ENCODE measurements at places on chromosomes 16 and 17.

GRCh38 chr17:33125552-33125950, 133.9 kb downstream of the SPACA3 start:
- no peak for DNase-seq

- DNase-seq, result no peak
Observed at GRCh38 chr16:54817940-54818574, 112.6 kb upstream of the IRX5 start.

DNA sequence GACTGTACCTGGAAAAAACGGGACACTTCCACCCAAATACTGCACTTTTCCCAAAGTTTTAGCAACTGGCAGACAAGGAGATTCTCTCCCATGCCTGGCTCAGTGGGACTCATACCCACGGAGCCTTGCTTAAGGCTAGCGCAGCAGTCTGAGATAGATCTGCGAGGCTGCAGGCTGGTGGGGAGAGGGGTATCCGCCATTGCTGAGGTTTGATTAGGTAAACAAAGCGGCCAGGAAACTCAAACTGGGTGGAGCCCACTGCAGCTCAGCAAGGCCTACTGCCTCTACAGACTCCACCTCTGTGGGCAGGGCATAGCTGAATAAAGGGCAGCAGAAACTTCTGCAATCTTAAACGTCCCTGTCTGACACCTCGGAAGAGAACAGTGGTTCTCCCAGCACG, 44.8 kb downstream of the UTP18 start:
- no peak for DNase-seq

DNA sequence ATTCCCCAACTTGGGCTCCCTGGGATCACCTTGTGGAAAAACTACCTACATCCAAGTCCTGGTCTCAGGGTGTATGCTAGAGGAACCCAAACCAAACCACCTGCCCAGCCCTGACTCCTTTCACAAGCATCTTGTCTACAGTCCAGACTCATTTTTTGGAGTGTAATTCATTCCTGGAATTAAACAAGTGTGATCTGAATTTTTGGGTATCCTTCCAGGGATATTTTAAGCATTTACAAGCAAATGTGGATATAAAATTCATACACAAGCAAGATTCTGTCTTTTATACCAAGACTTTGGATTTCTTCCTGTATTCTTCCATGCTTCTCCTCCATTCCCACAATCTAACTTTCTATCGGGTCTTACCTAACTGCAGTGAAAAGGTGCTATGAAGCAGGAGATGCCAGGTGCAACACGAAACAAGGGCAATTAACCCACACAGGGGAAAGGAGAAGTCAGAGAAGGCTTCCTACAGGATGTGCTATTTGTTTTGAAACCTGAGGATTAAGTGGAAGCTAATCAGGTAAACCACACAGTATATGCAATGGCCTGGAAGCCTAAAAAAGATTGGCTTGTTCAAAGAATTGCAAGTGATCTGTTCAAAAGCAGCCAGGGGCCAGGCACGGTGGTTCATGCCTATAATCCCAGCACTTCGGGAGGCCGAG, 417.2 kb upstream of the C16orf82 start:
- DNase-seq, result no peak

GRCh38 chr16:2586241-2586640, 48.4 kb downstream of the PDPK1 start:
- DNase-seq, result no peak

GRCh38 chr17:7856011-7856810, 1.1 kb downstream of the NAA38 start:
- DNase-seq, result peak; percentile 60

DNA sequence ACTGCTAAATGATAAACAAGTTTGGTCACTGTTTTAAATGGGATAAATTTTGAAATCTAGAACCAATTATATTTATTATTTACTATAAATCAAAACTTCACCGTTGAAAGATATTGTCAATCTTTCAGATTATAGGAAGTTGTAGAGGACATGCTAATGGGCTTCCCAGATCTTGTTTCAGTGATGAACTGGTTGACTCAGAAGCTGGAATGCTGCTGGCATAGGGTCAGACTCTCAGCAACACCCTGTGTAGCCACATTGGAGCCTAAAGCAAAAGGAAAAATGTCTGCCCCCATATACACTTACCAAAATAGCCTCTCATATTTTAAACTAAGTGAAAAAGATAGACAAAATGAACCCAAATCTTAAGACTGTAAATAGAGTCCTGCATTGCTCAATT, 916.9 kb upstream of the SOX9 start:
- DNase-seq, result no peak

DNA sequence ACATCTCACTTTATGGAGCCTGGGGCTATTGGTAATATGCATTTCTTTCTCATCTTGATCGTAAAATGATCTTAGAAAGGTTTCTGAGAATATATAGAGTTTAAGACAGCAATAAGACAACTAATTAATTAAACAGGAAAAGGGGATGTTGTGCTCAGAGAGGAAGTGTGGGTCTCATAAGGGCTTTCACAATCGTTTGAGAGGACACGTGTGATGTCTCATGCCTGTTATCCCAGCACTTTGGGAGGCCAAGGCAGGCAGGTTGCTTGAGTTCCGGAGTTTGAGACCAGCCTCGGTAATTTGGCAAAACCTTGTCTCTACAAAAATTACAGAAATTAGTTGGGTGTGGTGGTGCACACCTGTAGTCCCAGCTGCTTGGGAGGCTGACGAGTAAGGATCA, 295.6 kb downstream of the WWOX start:
- DNase-seq, result no peak

- DNase-seq, result no peak
Observed at GRCh38 chr17:58932956-58933355, 173.7 kb downstream of the TRIM37 start.

GRCh38 chr16:15482068-15482747, 47.8 kb downstream of the BMERB1 start:
- no peak for DNase-seq

- no peak for DNase-seq
Observed at GRCh38 chr17:68424861-68425260, 32.4 kb downstream of the WIPI1 start.

DNA sequence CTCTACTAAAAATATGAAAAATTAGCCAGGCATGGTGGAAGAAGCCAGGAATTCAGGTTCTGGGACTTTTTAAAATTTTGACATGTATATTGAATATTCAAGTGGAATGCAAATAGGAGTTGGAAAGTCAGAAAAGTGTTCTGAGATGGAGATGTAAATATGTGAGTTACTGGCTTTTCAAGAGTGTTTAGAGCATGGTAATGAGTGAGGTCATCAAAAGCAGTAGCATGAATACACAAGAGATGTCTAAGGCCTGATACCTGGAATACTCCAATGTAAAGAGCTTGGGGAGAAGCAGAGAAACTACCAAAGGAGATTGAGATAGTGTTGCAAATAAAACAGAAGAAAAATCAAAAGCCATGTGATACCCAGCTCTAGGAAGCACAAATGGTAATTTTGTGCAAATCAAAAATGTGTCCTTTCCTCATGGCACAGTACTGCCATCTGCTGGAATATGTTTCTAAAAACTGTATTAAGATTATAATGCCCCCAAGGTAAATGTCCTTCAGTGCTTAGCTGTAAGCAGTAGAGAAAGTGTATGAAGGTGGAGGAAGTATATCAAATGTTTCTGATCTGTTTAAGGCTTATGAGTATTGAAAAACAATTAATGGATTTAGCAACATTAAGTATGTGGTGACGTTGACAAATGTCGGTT, 908.4 kb downstream of the KCNJ18 start:
- DNase-seq, result no peak

DNA sequence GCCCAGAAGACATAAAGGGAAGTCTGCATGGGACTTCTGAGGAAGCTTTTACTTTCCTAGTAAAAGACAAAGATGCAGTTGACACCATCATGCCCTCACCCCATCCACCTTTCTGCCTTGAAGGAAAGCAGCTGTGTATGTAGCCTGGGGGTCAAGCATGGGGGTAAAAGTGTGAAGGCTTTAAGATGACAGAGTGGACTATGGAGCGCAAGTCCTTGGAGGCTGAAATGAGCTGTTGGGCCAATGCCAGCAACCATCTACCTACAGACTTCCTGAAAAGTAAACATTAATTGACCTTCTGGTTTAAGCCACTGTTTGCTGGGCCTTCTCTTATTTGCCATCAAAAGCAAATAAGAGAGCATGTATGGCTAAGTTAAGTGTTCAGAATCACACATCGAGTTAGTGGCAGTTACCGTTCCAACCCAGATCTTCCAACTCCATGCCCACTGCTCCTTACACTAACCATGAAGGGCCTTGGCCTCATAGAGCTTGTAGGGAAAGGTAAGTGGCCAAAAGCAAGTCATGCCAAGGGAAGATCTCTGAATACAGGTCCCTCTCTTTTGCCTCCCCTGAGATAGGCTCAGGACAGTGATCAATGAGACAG, 30.0 kb downstream of the SLC13A5 start:
- DNase-seq, result no peak

DNA sequence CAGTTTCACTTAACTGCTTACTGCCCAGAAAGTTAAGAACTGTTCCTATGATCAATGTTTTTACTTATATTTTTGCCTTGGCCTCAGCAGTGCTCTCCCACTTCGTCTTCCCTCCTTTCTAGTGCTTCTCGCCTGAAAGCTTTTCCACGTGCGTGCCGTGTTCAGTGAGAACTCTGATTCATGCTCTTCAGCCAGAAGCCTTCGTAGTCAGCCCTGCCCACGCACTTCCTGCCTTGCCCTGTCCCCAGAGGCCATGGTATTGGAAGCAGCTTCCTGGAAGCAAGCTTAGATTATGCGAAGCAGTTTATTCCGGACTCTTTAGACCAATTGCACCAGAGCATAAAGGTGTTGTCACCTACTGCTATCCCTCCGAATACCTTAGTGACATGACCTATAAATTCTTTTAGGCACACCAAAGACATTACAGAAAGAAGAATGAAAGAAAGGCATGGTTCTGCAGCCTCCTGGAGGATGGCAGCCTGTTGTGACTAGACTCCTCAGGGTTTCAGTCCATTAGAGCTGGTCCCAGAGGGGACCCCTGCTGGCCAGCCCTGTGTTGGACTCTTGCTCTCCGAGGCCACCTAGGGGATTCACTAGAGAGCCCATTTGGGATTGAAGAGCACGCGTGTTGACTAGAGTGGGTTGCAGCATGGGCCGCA, 105.2 kb downstream of the RPTOR start:
- DNase-seq, result no peak

GRCh38 chr17:49401971-49402611, 12.6 kb downstream of the PHB1 start:
- DNase-seq, result no peak

- DNase-seq, result no peak
Observed at GRCh38 chr17:51608251-51608933, 348.0 kb downstream of the UTP18 start.

DNA sequence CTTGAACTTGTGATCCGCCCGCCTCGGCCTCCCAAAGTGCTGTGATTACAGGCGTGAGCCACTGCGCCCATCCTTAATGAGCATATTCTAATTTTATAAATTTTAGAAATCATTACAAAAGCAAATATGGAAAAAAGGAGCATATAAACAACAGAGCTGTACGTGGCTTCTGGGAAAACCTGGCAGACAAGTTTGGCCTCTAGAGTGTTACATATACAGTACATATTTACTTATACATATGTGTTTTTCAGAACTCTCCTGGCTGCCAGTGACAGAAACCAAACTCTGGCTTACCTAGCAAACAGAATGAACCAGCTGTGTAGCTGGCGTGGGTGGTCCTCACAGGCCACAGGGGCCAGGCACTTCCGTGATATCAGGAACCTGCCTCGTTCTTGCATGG, 10.1 kb downstream of the DRC3 start:
- DNase-seq, result no peak

DNA sequence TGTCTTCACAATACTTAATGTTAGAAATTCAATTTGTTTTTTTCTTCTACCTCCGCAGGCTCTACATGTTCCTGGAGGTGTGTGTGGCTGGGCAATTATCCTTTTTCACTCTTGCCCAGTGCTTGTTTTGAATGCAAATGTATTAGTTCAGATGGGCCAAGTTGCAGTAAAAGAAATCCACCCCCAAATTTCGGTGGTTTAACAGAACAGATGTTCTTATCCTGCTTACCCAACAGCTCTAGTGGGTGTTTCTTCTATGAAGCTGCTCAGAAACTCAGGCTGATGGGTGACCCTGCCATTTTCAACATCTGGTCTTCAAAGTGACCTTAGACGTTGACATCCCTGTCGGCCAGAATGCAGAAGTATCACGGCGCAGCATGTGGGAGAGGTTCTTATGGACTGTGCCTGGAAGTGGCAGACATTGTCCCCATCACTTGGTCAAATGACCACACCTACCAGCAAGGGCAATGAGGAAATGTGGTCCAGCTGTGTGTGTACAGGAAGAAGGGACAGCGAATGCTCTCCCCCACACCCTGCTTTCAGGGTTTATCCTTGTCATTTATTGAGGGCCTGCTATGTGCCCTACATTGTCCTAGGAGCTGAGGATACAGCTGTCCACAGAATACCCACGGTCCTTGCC, 157.3 kb downstream of the CDH13 start:
- DNase-seq, result no peak

- DNase-seq, result no peak
Observed at GRCh38 chr17:57708410-57708809, 36.7 kb downstream of the CCDC182 start.

DNA sequence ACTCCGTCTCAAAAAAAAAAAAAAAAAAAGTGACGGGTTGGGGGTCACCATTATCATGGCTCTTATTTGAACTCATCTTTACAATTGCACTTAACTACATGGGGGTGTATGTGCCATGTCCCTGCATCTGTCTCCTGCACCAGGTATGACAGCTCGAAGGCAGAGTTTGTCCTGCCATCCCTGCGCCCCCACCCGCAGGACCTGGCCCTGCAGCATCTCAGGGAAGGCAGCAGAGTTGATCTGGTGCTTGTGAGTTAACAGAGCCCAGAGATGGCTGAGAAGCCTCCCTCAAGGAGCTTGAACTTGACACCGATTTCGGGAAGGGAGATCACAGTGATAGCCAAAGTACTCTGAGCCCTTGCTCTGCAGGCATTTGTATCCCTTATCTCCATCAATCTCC, 44.8 kb downstream of the C16orf82 start:
- no peak for DNase-seq

DNA sequence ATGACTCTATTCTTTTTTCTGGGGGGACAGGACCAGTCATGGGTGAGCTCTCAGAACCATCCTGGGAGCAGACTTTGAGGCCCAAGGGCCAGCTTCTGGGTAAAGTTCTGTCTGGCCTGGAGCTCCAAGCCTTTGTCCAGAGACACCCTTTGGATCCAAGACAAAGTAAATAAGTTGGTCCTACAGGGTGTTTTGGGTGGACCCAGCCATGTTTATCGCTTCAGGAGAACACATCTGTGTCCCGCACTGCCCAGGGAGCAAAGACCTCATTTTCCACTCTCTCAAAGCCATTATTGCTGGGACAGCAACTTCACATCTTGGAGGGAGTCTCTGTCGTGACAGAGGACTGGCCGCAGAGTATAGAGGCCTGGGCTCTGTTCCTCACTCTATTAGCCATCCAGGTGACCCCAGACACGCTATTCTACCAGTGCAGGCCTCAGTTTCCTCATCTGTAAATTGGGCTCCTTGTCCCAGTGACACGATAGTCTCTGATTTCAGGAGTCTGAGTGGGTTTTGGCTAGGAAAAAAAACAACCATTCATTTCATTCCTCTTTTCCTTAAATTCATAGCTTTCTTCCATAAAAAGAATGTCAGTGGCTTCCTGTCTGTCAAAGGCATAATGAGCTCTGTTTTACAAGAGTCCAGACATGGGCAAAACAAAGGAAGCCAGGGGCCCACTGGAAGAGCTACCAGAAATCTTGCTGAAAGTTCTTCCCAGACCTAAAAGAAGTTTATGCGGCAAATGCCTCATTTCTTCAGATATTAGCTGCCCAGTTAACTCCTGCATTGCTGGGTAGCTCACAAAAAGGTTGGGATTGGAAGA, 62.4 kb downstream of the PECAM1 start:
- no peak for DNase-seq
